ENCODE measurements at places on chromosomes 5 and 9.
A peak's percentile ranks its signal among the peaks of the same experiment; 100 is the strongest.

- peak; percentile 82 for DNase-seq
Observed at GRCh38 chr5:1343315-1343751, 1.6 kb downstream of the CLPTM1L start.

DNA sequence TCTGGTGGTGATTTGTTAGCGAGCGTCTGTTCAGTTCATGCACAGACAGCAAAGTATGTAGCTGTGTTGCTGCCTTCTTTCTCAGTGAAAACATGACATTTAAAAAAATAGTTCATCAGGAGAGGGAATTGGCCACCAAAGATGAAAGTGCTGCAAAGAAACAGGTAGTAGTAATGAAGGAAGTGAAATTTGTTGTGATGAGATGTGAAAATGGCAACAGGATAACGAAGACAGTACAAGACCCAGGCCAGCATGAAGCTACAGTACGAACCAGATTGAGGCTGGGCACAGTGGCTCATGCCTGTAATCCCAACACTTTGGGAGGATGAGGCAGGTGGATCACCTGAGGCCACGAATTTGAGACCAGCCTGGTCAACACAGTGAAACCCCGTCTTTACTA, 136.0 kb downstream of the SMARCA2 start:
- no peak for DNase-seq

DNA sequence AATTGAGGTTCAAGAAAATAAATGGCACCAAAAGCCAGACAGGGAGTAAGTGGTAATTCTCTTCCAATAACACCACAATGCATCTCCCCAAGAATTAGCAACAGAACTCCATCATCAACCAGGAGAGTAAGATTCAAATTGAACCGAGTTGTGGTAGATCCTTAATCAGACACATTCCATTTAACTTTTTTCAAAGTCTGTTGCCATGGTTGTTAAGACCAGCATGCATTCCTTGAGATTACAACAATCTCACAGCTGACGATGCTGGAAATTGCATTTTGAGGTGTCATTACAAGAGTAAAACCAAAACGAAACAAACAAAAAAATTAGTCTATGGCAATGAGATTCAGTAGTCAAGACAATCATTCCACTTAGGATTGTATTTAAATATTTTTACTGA, 78.9 kb upstream of the ZNF462 start:
- DNase-seq: peak; percentile 25

DNA sequence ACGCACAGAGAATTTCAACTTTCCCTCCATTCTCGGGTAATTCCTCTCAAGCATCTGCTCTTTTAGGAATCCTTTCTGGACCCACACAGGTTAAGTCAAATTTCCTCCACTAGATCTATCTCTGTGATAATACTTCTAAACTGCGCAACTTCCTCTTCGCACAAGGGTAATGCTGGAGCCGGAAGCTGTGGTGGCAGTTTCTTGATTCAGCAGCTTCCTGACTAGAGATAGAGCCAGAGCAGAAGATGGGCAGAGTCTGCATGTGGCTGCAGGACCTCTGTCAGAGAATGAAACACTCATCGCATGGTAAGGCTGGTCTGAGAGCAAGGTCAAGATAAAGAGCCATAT, 11.1 kb upstream of the CDC42SE2 start:
- DNase-seq: no peak

DNA sequence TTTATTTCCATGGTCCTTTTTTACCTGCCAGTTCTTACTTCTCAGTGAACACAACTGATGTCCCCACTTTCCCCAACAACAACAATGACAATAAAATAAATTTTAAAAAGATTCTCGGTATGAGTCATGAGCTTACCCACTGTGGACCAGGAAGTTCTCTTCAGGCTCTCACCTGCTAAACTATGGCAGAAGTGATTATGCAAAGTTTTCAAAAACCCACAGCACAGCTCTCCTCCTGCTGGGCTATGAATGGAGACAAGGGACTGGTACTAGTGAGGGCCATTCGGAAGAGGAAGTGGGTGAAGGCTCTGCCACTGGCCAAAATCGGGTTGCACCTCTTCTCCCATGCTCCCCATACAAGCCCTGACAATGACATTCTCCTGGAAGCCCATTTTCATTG, 429.4 kb downstream of the PIK3R1 start:
- DNase-seq: no peak

- DNase-seq: no peak
Observed at GRCh38 chr5:116045821-116046220, 13.5 kb downstream of the ARL14EPL start.

DNA sequence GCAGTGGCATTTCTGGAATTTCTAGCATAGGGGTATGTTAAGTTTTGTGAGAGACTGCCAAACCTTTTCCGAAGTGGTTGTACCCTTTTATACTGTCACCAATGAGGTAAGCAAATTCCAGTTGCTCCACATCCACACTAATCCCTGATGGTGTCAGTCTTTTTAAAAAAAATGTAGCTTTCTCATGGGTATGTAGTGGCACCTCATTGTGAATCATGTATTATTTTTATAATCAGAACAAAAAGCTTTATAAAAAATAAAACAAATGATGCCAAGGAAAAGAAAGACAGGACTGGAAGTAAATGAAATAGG, 93.4 kb upstream of the CLINT1 start:
- no peak for DNase-seq

- DNase-seq: no peak
Observed at GRCh38 chr9:31243386-31243785, 1141.1 kb upstream of the ACO1 start.

DNA sequence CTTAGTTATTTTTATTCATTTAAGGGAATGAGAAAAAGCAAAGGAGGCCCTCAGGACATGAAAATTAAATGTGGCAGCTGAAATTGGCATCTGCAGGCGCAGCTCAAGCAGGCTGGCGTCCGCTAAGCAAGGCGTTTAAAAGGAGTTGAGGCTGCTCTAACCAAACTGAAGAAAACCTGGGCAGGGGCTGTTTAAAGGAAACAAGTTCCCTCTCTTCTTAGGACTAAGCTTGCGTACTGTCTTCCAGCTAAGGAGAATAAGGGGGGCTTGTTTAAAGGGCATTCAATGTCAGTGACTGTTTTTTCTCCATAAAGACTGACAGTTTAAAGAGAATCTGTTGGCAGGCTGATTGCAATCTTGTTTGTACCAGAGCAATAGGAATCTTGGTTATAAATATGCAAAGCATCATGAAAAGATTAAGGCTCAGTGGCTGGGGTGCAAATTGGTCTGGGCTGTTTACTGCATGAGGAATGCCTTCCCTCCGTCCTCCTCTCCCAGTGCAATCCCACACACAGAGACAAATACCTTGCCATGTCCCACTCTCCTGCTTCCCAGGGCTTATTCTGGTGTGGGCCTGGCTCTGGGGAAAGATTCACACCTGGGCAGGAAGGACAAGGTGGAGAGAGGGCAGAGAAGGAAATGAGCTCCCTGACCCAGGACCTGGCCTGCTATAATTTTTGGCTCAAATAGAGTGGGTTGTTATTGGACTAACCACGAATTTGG, 85.9 kb upstream of the LIFR start:
- no peak for DNase-seq

GRCh38 chr5:106877881-106878280, 792.9 kb downstream of the EFNA5 start:
- DNase-seq: no peak

DNA sequence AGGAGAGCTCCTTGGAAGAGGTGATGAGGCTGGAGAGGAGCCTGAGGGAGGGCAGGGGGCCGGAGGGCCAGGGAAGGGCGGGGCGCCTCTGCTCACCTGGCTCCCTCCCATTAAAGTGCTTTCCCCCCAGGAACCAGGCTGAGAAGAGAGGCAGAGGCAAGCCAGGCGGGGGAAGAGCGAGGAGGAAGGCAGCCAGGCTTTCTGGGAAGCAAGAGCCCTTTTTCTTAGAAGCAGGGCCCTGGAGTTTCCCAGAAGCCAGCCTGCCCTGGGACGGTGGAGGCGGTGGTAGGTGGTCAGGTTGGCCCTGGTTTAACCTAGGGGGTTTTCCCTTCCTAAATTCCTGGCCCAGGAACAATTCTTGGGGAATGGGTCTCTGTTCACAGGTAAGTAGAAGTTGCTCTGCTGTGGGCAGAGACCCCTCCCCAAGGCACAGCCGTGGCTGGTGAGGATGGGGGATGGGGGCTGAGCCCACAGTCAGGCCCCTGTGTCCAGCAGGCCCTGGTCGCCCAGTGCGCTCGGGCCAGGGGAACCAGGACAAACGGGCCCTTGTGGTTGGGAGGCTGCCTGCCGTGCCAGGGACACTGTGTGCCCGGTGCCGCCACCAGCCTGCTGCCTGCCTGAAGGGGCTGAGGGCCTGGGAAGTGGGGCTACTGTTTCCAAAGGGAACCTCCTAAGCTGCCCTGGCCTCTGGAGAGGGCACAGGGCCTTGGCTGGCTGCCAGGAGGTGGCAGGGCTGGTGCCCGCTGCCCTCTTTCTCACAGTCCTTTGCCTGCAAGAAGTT, 16.6 kb upstream of the RALGDS start:
- no peak for DNase-seq

- DNase-seq: no peak
Observed at GRCh38 chr9:12972608-12973589, 198.1 kb downstream of the LURAP1L start.

GRCh38 chr5:160799184-160799583, 52.8 kb downstream of the ATP10B start:
- no peak for DNase-seq

GRCh38 chr5:93603793-93604643, 21.0 kb downstream of the NR2F1 start:
- DNase-seq: no peak

DNA sequence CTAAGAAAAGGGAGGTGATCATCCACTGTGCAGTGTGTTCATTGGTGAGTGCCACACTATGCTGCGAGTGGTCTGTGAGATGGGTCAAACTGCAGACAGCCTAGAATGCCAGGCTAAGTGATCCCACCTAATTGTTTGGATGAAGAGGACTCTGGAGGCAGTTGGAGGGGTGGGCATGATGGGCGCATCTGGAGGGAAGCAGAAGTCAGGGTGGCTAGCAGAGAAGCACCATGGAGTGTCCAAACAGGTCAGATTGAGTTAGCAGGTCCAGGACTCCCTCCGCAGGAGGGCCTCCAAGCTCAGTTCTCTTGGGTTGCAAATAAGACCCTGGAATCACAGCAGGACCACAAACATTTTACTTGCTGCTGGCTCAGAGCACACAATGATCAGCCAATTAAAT, 19.9 kb upstream of the ANGPTL2 start:
- DNase-seq: no peak

DNA sequence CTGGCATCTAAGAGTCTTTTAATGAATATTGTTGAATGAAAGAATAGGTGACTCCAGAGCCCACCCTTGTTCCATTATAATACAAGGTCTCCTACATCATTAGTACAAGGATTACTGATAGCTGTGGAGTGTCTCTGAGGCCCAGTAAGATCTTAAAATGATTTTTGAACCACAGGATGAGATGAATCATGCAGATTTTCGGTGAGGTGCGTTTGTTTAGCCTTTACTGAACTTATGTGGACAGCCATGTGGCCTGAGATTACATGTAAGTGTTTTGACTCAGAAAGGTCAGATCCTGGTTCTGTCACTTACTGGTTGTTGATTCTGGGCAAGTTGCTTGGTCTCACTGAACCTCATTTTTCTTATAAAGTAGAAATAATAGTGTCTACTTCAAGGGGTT, 21.6 kb downstream of the NFX1 start:
- no peak for DNase-seq

DNA sequence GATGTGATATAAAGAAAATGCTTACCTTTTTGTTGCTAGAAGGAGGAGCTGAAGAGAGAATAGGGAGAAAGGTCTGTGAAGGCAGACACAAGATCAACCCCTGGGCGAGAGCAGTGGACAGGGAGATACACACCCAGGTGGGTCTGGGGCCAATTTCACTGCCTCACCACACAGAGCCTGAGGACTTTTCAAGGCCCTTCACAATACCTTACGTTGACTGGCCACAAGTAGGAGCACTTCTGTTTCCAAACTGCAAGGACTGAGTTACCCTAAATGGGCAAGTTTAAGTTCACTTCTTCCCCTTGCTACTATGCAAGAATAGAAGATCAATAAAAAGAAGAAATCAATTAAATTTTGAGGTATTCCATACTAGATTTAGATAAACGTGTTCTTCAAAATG, 174.5 kb upstream of the SLC12A2 start:
- DNase-seq: peak; percentile 72

DNA sequence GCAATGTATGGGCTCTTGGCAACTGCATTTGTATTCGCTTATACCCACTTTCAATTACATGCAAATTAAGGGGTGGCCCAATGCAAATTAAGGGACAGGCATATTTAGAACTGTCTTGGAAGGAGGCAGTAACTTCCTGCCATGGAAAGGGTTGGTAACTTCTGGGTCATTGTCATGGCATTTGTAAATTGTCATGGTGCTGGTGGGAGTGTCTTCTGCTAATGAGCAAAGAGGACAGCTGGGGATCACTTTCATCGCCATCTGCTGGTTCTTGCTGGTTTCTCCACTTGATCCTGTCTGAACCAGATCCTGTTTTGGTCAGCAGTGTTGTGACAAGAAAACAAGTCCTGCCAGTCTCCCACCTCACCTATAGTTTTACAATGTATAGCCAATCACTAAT, 23.3 kb upstream of the UGT3A2 start:
- DNase-seq: peak; percentile 37

DNA sequence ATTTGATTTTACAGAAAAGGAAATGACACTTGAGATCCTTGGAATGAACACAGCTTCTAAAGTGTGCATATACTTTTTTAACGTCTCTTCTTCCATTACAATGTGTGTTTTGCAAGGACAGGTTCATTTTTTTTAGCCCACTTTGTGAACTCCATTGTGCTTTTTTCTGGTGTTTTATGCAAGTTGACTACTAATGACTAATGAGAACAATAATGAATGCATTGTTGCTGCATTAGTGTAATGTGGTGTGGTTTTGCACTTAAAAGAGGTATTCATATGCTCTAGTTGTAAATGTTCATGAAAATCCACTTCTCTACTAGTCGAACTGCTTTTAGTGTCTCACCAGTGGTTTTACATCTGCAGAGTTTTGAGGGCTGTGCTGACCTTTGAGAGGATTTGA, 93.6 kb downstream of the UHRF2 start:
- DNase-seq: peak; percentile 68

DNA sequence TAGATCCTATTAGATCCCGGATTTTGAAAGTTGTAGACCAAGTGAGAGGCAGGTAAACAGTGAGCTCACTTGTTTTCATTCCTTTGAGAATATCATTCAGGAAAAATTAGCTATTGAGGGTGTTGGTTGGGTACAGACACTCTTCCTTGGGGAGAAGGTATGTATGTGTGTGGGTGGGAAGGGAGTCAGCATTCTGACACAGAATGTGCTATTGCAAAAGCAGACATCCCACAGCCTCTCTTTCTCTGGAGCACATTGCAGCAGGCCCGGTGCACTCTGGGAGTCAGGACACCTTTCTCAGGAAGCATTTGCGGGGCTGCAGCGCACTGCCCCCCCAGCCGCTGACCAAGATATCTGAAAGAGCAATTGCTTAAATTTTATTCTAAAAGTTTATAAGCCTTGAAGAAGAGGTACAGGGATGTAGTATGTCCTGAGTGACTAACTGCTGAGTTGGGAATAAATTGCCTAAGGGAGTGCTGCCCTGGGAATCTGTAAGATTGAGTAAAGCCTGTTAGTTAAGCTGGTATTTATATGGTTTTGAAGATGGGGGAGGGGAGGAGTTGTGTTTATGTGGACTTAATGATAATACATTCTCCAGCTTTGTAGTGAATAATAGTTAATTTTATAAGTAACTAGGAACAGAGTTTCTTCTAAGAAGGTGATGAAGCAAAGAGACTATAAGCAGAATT, 5.2 kb downstream of the TNFAIP8 start:
- peak; percentile 89 for DNase-seq

Data from renal cortical epithelial cell (primary cell).